ENCODE measurements at places on chromosomes 7 and 10.
A peak's percentile ranks its signal among the peaks of the same experiment; 100 is the strongest.

DNA sequence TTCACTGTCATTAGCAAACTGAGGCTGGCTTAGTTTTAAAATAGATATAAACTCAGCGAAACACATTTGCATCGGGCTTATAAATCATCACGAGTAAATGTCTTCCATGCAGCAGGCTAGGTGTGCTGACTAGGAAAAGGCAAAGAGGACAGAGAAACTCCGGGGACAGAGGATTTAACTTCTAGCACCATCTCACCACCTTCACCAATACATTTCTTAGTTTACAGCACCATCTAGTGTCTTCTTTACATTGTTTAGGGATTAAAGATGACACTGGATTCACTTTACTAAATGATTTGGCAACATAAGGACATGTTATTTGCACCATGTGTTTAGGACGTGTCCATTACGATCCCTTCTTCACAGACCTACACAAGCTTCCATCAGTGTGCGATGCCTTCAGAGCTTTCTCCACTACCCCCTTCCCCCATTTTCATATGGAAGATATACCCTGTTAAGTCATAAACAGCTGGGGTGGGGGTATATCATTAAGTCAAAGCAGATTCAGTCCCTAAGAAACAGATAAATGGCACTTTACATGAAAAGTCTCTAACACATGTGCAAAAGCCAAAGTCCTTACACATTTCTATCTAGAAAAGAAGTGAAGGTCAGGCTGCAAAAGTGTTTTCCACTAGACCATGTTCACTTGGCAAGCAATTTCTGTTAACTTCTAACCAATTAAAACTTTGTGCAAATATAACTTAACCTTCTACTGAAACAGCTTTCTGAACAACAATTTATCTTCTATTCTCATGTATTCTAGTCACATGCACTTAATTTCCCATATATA, 103.3 kb downstream of the GRB10 start:
- peak; percentile 46 for DNase-seq

- DNase-seq: no peak
Observed at GRCh38 chr10:129850316-129850715, 113.8 kb downstream of the EBF3 start.

GRCh38 chr10:53719658-53720057, 947.1 kb upstream of the MBL2 start:
- no peak for DNase-seq

- peak; percentile 61 for DNase-seq
Observed at GRCh38 chr7:45890902-45891461, 2.7 kb downstream of the IGFBP1 start.

DNA sequence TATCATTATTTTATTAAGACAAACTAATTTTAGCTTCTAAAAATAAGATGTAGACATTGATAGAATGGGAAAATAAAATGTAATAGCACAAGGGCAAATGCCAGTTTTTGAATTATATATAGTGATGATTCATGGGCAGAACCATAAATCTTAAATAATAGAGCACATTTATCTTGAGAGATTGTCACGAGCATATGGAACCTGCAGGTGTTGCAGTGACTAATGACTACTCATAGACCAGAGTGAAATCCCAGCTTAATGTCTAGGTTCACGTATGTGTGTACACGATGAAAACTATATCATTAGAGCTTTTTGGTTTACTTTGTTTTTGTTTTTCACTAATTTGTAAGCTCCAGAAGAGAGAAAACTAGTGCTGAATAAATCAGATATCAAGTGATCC, 150.2 kb upstream of the CACNA2D1 start:
- DNase-seq: no peak

GRCh38 chr7:2807845-2808772, 36.0 kb downstream of the GNA12 start:
- DNase-seq: no peak

DNA sequence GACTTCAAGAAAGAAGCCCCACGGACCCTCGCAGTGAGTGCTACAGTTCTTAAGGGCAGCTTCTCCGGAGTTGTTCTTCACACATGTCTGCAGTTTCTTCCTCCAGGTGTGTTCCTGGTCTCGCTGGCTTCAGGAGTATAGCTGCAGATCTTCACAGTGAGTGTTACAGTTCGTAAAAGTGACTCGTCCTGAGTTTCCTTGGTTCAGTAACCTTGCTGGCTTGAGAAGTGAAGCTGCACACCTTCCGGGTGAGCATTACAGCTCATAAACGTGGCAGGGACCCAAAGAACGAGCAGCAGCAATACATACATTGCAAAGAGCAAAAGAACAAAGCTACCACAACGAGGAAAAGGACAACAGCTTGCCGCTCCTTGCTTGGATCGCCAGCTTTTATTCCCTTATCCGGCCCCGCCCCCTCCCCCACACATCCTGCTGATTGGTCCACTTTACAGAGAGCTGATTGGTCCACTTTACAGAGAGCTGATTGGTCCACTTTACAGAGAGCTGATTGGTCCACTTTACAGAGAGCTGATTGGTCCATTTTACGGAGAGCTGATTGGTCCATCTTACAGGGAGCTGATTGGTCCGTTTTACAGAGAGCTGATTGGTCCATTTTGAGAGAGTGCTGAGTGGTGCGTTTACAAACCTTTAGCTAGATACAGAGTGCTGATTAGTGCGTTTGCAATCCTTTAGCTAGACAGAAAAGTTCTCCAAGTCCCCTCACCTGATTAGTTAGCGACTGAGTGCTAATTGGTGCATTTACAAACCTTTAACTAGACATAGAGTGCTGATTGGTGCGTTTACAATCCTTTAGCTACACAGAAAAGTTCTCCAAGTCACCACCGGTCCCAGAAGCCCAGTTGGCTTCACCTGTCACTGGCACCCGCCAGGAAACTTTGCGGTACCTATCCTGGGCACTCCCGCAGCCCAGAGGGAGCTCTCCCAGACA, 165.3 kb downstream of the AGMO start:
- no peak for DNase-seq

DNA sequence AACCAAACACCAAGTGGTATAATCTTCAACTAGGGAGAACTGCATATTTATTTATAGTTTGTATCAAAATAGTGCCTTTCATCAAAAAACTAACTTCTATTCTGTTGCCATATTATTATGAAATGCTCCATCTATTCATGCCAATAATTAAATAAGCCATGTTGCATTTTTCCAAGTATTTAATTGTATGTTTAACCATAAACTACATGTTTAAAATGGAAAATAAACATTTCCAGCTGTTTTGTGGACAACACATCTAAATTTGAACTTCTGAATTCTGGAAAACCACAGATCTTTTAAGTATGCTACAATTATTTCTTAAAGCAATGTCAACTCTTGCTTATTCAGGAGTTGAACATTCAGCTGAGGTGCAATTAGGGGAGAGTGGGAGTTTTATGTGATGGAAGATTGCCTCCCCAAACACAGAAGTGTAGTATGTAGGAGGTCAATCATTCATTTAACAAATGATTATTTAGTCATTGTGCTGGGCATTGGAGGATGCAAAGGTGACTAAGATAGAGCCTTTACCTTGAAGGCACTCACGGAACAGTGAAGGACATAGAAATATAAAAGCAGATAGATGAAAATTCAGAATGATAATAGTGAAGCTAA, 80.7 kb upstream of the PPP1R3C start:
- DNase-seq: no peak

DNA sequence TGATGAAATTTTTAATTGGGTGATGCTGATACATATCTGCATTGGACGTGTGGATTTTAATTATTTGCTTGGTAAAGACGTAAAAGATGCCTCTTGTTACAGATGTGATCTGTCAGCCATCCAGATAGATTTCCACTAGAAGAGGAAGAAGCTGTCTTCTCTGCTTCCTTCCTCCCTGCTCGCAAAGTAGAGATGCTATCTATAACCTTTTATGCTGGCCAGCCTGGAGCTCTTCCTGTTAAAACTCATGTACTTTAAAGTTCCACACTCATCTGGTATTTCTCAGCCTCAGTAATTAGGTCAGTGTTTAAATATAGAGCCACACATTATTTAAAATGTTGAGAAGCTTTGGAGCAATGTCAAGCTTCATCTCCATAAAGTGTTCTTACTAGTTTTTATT, 51.2 kb upstream of the TMEM229A start:
- DNase-seq: no peak

- DNase-seq: no peak
Observed at GRCh38 chr10:44850356-44850934, 60.7 kb upstream of the TMEM72 start.

DNA sequence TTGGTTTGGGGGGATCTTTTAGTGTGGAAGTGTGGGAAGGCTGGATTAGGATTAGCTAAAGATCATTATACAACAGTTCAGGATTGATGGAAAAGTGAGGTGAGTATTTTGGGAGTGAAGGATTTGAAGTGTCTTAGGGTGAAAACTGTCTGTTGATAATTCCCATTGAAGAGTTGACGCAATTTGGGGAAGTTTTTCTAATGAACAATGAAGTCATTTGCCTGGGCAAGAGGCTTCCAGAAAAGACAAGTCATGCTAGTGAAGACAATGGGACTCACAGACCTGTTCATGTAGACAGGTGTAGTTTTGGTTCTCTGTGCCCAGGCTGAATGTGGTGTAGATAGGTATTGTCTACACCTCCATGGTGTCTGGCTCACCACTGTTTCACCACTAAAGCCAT, 194.3 kb upstream of the GPR26 start:
- no peak for DNase-seq

DNA sequence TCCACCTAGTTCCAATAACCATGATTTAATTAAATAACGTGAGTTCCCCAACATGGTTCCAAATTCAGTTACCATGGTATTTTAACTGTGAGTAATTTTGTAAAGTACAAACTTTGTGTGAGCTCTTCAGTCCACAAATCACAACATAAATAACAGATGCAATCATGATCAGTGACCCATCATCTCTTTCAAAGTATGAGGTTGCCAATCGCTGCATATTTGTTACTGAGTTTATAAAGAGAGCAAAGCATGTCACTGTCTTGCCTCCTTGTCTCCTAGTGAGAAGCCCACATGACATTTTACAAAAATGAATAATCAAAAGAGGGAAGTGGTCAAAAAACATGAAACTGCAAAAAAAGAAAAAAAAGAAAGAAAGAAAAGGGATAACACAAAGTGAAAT, 69.1 kb upstream of the PDSS1 start:
- DNase-seq: no peak

GRCh38 chr7:6482307-6482706, 34.6 kb upstream of the DAGLB start:
- DNase-seq: no peak

DNA sequence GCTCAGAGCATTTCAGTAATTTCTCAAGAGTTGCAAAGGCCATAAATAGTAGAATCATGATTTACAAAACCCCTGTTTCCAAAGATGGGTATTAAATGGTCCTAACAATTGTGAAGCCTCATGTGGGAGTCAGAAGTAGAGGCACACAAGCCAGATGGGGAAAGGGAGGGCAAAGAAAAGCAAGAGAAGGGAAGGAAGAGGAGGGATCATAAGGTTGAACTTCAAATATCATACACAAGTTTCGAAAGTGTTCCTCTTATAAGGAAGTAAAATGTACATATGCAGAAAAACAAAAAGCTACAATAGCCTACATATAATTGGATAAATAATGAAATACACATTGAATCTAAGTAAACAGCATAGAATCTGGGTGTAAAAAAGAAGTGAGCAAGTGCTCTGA, 6.0 kb downstream of the LIPN start:
- no peak for DNase-seq

DNA sequence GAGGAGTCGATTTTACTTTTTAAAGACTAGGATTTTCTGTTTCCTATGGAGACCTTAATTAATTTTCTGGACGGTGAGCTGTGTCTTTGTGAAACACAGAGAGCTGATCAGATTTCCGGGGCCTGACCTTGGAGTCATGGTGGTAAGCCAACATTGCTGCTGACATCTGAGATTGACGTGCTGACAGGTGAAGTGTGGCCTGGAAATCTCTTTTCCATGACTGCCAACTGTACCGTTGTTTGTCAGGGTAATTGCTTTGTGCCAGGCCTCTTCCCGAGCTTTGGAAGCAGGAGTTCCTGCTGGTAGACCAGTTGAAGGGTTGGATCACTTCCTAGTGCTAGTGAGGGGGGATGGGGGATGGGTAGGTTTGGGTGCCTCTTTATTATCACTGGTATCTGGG, 71.2 kb downstream of the ADRA2A start:
- DNase-seq: no peak

- no peak for DNase-seq
Observed at GRCh38 chr10:115665549-115665948, 572.4 kb downstream of the ATRNL1 start.

- no peak for DNase-seq
Observed at GRCh38 chr10:4838743-4839142, 12.7 kb downstream of the AKR1E2 start.

GRCh38 chr7:119903085-119903484, 369.9 kb upstream of the KCND2 start:
- no peak for DNase-seq

DNA sequence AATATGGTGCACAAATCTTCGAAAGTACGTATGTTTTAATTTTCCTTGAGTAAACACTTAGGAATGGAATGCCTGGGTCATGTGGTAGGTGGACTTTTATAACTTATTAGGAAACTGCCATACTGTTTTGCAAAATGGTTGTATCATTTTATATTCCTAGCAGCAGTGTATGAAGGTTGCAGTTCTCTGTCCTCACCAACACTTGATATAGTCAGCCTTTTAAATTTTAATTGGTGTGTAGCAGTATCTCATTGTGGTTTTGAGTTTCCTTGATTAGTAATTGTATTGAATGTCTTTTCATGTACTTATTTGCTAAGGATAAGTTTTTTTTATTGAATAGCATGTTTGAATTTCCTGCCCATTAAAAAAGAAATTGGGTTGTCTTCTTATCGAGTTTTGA, 926 bp upstream of the PCBD1 start:
- no peak for DNase-seq

DNA sequence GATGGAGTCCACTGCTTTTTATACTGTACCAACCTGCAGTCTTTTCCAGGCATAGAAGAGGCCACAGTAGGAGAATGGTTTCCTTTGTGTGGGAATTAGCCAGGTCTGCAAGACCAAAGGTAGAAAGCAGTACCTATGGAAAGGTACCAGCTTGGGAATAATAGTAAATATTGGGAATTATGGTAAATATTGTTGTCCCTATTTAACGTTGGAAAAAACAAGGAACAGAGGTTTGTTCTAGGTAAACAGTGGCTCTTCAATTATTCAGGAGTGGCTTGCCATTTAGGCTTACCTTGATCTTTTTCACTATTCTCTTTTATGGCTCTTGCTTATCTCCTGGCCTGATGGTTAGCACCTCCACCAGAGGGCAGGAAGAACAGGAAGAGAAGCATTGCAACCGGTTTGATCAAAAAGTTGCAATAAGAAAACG, 43.9 kb upstream of the GSAP start:
- DNase-seq: no peak

DNA sequence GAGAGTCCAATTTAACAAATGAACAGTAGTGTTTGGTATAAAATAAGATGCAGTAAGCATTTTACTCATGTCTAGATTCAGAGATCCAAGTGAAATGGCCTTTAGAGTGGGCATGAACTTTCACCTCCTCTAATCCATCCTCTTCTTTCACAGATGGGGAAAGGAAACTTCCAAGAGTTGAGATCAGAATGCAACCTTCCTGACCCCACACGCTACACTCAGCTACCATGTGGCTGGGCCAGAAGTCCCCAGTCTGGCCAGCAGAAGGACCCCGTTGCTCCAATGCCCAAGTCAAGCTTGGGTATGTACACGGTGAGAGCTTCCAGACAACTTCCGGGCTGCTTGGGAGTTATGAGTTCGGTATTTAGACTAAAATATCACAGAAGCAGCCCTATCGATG, 228.0 kb downstream of the ELMO1 start:
- no peak for DNase-seq

- no peak for DNase-seq
Observed at GRCh38 chr10:68787813-68788212, 39.5 kb upstream of the STOX1 start.

Measured in RPMI8226 (cell line).